ENCODE measurements at places on chromosomes 2 and 18. TPM values are rescaled to one million over a fixed set of nuclear protein-coding genes. Genes with fewer than 3 reads are reported as not detected.

Gene NCKAP1
- 153 TPM for total RNA-seq

Gene EPB41L3
- 12.8 TPM for total RNA-seq

Gene WDR43
- total RNA-seq = 135 TPM

Gene C2orf78
- 0.39 TPM for total RNA-seq

Gene KLF11
- 6.4 TPM for total RNA-seq

Gene ABCB11
- not detected for total RNA-seq

Gene CASP8
- total RNA-seq = 3.6 TPM

Gene PROC
- total RNA-seq = 1.7 TPM

Gene CCDC148
- 1.3 TPM for total RNA-seq

Gene SULT1C2
- total RNA-seq = 1.9 TPM

Gene CREG2
- 2.2 TPM for total RNA-seq

Gene AKAIN1
- total RNA-seq = not detected

Gene UGT1A4
- not detected for total RNA-seq

Gene SERPINB11
- not detected for total RNA-seq

Gene UGT1A5
- not detected for total RNA-seq

Gene FSHR
- total RNA-seq = not detected
